ENCODE measurements at places on chromosomes 3 and 15.

DNA sequence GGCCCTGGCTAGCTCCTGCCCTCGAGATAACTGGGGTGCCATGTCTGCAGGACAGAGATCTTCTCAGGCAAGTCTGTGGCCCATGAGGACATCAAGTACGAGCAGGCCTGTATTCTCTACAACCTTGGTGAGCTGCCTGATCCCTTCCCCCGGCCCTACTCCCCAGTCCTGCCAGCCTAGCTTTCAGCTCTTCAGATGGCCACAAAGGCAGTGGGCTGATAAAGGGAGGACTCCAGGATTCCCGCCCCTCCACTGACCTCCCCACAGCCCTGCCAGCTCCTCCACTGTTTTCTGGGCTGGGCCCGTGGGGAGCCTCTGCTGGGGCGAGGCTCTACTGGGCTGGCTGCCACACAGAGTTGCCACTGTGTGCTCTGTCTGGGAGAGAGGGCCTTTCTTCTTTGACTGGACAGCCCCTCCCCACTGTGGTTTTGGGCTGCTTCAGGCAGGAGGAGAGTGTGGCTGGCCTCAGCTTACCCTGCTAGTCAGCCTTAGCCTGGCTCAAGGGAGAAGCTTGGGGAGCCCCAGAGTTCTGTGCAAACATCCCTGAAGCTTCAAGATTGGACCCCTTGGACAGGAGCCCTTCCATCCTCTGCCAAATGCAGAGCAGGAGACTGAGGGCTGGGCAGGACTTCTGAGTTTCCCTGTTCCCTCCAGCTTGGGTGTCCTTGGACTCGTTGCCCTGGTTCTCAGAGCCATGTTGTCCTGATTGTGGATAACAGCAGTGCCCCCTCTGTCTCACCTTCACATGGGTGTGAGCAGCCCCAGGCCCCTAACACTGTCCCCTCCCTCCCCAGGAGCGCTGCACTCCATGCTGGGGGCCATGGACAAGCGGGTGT lies 24.4 kb downstream of the PTPN23 start:
- no peak for DNase-seq

GRCh38 chr15:88241461-88241860 lies 15.1 kb downstream of the NTRK3 start:
- no peak for DNase-seq

DNA sequence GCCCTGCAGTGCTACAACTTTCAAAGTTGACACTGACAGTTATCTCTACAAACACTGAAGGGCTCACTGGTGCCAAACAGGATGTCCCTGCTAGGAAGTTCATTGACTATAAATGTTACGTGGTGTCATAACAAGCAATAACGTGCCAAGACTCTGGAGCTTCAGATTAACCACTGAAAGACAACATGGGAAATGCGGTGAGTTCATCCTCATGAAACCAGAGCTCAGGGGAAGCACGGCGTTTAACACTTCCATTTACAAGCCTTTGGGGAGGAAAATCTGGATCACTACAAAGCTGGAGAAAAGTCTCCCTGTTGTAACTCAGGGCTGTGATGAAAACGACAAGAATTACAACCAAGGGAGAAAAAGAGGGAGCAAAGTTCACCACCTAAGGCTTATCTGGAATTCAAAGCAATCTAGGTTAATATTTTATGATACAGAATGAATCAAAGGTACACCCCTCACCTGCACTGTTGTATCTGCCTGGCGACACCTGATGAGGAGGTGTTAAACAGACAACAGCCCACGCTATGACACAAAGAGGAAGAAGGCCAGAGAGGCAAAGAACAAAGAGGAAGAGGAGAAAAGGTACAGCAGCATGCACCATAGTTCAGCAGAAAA lies 27.0 kb downstream of the SHQ1 start:
- DNase-seq: no peak

- peak; percentile 37 for DNase-seq
These were observed 59.4 kb downstream of the SLC6A6 start for GRCh38 chr3:14461748-14462324.

DNA sequence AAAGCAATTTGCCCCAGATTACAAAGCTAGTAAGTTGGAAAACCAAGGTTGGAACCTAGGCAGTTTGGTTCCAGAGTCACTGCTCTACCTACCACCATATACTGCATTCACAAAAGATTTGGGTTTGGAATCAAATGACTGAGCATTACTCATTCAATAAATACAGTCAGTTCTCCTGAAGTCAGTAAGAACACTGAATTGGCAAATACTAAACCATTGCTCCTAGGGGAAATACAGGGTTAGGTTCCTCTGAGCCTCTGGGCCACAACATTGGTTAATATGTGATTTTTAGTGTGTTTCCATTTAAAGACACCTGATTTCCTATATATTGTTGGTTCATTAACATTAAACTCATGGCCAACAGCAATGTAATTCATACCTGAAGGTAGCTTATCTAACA lies 2.1 kb upstream of the EIF5A2 start:
- DNase-seq: no peak

- no peak for DNase-seq
These were observed 145.7 kb upstream of the KCNH8 start for GRCh38 chr3:19002606-19003005.

GRCh38 chr3:29521751-29522150 lies 240.9 kb downstream of the RBMS3 start:
- DNase-seq: no peak

GRCh38 chr3:191721990-191722389 lies 261.0 kb downstream of the PYDC2 start:
- no peak for DNase-seq

DNA sequence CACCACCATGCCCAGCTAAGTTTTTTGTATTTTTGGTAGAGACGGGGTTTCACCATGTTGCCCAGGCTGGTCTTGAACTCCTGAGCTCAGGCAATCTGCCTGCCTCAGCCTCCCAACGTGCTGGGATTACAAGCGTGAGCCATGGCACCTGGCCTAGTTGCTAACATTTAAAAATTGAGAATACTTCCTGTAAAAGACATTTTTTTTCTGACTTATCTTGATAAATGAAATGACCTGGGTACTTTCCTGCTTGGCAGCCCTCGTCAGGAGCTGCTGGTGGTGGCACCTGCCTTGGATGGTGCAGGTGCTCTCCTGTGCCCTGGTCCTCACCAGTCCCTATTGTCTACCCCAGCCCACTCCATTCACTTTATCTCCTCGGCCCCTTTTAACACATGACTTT lies 66.8 kb upstream of the FOXP1 start:
- no peak for DNase-seq

DNA sequence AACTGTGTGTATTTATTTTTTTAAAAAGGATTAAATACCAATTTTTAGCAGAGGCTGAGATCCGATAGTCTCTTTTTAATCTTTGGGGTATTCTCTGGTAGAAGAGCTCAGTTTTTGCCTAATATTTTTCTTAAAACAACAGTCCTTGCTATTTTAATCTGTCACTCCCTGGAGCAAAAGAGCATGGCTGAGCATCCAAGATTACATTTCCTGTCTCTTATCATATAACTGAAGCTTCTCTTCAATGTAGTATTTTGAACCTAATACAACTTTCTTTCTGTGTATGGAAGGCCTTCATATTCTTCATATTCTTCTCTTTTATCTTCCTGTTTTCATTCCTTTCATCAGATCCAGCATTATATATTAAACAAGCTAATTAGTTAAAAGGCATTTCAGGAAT lies 293.7 kb downstream of the NSUN3 start:
- DNase-seq: no peak

- no peak for DNase-seq
These were observed 94.3 kb downstream of the AQP9 start for GRCh38 chr15:58232281-58233065.

DNA sequence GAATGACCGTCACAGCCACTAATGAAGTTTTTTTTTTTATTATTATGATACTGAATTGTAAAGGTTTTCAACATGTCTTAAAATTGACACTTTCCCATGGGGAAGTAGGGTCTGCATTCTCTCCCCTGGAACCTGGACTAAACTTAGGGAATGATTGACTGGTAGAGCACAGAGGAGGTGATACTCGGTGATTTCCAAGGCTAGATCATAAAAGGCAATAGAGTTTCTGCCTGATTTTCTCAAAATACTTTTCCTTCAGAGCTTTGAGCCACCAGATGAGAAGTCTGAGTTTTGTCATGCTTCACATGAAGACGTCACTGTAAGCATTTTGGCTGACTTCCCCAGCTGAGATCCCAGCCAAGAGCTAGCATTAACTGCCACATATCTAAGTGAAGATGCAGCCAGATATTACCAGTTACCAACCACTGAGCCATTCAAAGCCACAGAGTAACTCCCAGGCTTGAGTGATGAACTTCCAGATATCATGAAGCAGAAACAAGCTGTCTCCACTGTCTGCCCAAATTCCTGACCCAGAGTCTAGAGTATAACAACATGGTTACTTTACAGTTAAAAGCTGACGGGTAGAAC lies 105.8 kb downstream of the LSAMP start:
- DNase-seq: no peak

DNA sequence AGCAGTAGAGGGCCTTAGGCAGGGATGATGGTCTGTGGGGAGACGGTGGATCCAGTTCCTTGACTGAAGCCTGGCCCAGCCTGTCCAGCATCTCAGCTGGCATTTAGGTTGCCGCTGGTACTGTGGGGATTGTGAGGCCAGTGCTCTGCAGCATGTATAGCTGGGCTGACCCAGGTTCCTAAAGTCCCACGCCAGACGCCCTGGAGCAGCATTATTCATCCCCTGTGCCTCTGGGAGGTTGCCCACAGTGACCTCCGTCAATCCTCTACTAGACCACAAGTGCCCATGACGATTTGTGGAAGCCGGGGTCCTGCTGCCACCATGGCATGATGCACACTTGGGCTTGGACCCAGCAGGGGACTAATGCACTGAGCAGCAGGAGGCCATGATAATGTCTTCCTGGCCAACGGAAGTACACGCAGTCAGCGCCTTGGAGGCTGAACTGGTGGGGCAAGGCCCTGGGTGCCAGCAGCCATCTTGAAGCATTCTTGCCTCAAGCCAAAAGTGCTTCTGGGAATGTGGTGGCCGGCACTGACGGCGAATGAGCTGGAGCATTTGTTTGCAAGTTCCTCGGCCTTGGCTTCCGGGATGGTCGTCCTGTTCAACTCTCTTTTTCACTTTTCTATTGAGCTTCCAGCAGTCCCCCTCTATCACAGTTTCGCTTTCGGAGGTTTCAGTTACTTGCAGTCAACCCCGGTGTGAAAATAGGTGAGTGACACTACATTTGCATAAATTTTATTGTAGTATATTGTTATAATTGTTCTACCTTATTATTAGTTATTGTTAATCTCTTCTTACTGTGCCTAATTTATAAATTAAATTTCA lies 949.4 kb downstream of the ROBO1 start:
- DNase-seq: no peak

DNA sequence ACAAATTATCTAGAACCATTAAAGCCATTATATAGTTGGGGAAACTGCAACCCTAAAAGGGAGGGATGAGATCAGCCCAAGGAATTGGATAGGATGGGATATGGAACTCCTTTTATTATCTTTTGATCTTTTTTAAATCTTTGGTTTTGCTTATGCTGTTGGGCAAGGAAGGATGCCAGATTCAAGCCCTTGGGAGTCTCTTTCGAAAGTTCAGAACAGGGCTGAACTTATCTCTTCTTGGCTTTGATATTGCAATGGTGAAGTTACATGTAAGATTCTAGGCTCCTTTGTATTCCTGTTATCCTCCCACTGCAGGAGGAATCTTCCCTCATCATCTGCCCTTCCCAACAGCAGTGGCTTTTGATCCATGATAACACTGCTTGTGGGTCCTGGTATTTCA lies 10.0 kb upstream of the SLC22A13 start:
- no peak for DNase-seq

DNA sequence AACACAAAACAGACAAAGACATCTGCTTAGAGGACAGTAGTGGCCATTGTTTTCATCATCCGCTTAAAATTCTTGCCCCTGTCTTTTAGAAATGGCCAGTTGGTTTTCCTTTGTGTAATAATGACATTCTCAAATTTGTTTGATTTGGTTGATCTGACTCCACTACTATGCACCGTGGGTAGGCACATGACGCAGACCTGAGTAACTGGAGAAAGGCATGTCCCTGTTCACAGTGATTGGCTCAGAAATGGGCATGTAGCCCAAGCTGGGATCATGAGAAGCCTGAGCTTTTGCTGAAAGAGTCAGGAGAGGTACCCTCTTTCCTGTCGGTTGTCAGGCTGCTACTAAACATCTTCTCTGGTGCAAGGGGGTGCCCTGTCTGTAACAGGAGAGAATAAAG lies 36.6 kb upstream of the MAGI1 start:
- DNase-seq: no peak

- DNase-seq: no peak
These were observed 120.4 kb upstream of the MEF2A start for GRCh38 chr15:99445272-99445850.

- DNase-seq: no peak
These were observed 884.8 kb downstream of the FHIT start for GRCh38 chr3:60366486-60366885.

GRCh38 chr3:60333710-60334109 lies 917.5 kb downstream of the FHIT start:
- no peak for DNase-seq

DNA sequence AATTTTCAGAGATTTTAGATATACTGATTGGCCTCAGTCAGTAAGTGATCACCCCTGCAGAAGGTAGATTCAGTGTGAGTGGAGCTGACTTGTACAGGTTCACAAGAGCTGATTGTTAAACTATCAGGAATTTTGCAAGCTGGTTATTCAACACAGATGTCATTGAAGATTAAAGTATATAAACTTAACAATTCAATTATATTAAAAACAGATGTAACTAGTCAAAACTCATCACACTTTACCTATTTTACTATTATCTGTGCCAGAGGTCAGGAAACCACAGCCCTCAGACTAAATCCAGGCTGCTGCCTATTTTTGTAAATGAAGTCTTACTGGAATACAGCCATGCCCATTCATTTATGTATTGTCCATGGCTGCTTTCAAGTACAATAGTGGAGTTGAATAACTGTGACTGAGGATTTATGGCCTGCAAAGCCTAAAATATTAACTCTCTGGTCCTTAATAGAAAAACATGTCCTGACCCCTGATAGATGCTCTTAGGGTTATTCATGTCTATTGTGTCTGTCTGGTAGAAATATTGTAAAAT lies 429.3 kb upstream of the PDZRN3 start:
- DNase-seq: no peak

DNA sequence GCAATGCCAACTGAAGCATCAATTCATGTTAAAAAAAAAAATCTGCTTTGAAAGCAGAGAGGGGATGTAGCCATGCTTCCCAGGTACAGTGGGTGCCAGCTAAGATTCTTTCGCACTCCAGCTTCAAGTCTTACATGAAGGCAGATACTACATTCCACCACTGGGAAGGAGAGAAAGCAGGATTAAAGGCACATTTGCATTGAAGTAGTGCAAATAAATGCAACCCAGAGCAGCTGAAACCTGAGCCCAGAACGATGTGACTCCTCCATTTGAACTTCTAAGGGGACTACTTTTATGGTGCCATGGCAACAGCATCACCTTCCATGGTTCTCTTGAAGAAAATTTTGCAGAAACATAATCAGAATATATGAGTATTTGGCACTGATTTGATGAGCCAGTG lies 19.1 kb upstream of the GJD2 start:
- DNase-seq: no peak

- DNase-seq: no peak
These were observed 57.2 kb downstream of the P3H2 start for GRCh38 chr3:190063490-190063889.
